NT2/D1 (cell line): ENCODE measurements at places on chromosomes 1 and 21.

GRCh38 chr1:238485912-238486209 lies 595.1 kb upstream of the ZP4 start:
- DNase-seq = no peak

DNA sequence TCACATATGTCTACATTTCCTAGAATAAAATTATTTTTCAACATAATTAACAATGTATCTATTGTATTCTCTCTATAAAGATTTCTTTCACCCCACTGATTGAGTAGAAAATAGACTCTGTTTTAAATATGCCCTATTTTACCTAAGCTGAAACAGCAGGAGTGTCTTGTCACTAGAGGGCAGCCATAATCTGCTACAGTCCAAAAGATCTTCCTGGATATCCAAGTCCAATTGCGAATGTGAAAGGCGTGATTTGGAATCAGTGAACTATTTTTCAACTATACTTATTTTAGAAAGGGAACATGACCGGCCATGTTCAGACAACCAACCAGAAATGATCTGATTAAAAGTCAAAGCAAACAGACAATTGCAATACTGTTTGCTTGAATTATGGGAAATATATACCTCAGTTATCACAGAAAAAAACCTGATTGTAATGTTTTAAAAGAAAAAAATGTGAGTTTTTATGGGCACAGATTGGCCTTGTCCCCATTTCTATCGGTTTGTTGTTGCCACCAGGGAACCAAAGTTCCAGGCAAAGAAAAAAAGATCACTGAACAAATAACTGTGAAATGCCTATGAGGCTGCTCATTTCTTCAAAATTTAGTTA lies 1211.0 kb upstream of the ADGRL4 start:
- DNase-seq = peak; percentile 33

- DNase-seq = no peak
Observed at GRCh38 chr1:167752219-167752985, 30.6 kb downstream of the MPZL1 start.

DNA sequence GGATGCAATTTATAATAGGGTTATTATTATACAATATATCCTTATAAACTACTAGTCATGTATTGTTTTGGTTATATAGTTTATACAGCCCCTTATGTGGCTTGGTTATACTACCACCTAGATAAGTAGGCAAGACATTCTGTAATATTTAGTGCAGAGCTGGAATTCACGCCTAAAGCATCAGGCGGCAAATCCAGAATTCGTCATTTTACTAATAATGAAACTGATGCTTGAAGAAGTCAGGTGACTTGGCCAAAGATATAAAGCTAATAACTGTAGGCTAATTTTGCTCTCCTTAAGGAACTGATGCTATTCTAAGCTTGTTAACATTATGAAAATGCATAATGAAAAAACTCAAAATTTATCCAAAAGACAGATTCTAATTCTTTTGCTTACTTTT lies 10.8 kb downstream of the NSL1 start:
- DNase-seq = no peak

GRCh38 chr1:154714052-154714623 lies 106.2 kb upstream of the ADAR start:
- no peak for DNase-seq

DNA sequence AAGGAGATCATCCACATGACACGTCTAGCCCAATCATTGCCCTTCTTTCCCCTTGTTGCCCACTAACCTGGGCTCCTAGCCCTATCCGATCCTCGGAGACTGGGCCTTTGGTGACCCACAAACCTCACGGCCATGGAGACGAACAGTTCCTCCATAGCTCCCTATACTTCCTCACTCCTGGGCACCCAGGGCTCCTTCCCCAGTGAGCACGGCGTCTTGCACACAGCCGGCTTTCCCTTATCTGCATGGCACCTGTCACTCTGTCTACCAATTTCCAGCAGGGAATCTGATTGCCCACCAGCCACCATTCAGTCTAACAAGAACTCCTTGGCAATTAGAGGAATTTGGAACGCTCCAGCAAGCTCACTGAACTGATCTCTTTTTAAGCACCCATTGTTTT lies 3.1 kb downstream of the GNG4 start:
- no peak for DNase-seq

GRCh38 chr1:184494929-184495328 lies 108.1 kb downstream of the C1orf21 start:
- no peak for DNase-seq

DNA sequence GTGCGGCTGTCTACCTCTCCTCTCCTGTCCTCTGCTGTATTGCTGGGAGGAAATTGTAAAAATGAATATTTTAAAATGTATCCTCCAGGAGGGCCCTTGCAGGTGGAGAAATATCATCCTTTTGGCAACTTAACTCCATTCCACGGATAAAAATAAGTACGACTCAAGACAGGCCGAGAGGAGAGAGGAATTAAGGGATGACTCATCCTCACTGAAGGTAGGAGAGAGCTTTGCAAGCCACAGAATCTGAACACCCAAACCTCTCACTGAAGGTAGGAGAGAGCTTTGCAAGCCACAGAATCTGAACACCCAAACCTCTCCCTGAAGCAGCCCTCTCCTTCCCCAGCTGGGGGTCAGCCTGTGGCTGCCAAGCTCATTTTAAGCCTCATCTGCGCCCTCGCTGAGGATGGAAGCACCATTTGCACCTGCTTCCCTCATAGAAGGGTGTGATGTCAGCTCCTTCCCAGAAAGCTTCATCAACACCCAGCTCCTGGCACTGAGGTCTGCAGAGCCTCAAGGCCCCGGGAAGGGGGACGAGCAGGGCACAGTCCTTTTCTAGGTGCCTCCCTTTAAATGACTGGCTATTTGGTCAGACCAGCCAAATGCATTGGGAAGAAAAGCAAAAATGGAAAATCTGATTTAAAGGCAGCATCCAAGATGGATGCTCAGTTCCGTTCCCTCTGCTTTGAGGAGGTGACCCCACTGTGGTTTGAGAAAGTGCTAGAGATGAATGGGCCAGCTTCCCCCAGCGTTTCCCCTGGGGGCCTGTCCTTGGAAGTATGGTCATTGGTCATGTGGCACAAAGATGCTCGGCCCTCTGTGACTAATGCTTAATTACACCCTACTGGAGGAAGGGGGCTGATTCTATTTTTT lies 12.9 kb upstream of the SELENON start:
- no peak for DNase-seq

DNA sequence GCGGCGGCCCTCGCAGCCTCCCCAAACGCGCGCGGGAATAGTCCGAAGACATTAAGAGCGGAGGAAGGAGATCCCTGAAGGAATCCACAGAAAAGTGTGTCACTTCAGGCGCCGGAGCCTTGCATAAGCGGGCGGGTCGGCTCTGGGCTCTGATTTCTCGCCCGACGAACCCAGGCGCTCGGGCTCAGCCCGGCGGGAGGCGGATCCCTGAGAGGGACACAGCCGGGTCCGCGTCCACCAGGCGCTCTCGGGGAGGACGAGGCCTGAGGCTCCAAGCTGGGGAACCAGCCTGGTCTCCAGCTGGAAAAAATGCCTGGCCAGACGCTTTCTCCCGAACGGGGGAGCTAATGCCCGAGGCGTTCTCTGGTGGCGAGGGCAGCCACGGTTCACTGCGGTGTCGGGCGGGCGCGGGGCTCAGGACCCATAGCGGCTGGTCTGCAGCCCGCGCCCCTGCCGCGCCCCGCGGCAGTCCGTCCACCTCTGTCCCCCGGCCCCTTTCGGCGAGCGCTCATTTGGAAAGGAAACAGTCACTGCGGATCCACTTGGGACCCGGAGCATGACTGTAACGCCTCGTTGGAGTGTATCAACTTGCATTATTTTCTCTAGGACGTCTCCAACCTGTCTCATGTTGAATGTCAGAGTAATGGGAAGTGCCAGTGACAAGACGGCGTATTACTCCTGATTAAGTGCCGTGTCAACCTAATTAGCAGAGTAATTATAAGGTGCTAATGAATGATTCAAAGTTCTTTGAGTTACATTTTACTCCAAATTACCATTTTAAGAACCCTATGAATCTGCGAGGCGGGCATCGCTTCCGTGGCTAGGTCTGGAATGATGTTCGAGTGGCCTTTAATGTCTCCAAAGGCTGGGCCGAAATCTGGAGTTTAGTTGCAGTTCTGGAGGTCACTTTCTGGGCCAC lies 1.6 kb upstream of the BARHL2 start:
- no peak for DNase-seq

DNA sequence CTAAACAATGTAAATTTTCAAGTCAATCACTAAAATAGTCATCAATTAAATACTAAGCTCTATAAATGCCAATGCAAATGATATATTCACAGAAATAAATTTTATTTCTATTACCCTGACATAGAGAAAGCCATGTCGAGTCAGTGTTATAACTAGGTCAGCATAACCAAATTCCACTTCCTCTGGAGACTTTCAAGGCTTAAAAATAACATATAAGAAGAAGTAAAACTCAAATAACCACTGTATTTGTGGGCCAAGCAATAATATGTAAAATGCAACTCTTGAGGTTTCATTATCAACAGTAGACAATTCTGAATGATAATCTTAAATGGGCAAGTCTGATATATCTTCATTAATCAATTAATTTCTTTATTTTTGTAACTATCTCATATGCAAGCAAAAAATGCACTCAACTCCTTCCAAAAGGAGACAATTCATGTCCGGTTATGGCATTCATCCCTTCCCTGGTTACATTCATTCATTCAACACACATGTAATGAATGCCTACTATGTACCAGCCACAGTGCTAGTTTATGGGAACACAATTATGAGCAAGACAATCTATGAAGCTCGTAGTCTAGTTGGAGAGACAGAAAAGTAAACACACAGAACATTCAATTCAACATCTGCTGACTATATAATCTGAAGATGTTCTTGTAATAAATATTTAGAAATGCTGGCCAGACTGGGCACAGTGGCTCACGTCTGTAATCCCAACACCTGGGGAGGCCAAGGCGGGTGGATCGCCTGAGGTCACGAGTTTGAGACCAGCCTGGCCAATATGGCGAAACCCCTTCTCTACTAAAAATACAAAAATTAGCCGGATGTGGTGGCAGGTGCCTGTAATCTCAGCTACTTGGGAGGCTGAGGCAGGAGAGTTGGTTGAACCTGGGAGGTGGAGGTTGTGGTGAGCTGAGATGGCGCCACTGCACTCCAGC lies 37.1 kb upstream of the CAP1 start:
- DNase-seq = no peak

DNA sequence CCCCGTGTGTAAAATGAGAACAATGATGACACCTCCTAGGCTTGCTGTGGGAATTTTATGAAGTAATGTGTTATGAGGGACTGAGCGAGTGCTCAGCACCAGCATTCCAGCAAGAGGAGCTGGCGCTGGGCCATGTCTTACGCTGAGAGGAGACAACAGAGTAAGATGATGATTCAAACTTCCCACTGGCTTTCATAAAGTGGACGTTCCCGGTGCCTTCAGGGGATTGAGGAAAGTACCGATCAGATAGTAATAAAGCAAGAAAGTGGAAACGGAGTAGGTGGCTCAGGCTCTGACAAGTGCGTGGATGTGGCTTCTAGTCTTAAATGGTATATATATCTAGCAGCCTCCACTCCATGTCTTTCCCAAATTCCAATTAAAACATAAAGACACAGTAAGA lies 23.8 kb downstream of the EPHA10 start:
- DNase-seq = no peak

DNA sequence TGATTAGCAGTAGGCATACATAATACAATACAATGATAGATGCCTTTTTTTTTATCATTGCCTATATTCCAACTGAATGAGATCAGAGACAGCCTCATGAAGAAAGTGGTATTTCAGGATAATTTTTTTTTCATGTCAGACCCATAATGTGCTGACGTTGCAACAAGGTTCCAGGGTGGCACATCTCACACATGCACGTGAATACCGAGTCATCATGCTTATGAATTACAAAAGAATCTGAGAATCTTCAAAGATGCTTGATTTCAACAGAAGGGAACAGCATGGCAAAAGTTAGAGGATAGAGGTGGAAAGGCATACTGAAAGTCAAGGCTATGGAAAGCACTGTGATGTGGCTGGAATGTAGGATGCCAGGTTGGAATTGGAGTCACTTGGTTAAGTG lies 5.0 kb upstream of the RNF11 start:
- no peak for DNase-seq

- no peak for DNase-seq
Observed at GRCh38 chr1:9651565-9652378, at the start of gene PIK3CD. TSS of gene PIK3CD (plus strand) at chr1:9651731. CDS start at chr1:9710456, 58,725 bp downstream.

DNA sequence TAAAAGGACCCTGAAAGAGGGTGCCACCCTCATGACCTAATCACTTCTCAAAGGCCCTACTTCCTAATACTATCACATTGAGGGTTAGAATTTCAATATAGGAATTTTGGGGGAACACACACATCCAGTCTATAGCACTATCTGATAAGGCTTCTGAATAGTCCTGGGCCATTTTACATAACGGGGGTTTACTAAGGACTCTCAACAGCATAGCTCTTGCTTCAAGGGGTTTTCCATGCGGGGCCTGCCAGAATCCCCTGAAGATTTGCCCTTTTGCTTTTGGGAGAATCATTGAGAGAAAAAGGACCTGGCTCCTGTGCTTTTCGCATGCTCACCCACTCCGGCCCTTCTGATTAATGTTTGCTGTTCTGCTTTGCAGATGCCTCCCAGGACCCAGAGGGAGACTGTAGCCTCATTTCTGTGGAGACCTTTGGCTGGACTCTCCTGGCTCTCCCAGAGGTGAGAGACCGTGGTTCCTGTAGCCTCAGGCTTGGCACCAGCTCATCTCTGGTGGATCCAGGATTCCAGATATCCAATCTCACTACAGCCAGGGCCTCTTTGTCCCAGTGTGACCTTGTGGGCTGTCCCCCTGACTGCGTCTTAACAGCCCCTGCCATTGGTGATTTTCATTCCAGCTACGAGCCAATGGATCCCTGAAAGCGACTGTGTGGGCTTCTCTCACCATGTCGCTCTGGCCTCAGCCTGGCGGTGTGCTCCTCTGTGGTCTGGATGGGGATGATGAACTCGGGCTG lies 72.6 kb downstream of the DDR2 start:
- no peak for DNase-seq
